ENCODE measurements at places on chromosomes 16 and 17.

- no peak for DNase-seq
Measured at GRCh38 chr16:12016291-12016947, 39.9 kb downstream of the SNX29 start.

DNA sequence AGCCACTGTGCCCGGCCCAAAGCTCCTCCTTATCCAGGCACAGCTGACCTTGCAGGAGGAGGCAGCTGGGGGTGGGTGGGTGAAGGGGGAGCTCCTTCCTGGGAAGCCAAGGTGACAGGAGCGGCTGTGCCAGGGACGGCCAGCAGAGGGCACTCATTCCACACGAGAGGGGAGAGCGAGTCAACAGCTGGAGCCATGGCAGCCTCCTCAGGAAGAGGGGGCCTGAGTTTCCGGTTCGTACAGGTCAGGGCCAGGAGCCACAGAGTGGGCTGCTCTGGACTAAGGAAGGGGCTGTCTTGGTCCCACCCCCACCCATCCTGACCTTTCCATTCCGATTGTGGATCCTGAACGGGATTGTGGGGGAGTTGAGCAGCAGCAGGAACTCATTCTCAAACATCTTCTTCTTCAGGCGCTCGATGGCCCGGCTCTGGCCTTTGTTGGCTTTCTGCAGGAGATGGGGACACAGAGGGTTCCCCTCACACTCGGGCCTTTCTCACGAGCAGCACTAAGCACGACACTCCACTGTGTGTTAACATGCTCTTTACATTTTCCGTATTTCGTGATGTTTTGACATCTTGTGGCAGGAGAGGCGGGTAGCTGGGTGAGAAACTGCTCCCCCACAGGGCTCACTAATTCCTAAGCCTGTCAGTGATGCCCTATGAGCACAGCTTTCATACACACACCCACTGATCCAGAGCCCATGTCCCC is 61.6 kb downstream of the TIMM22 start:
- DNase-seq, result no peak

- no peak for DNase-seq
Measured at GRCh38 chr16:58507963-58508670, 7.2 kb upstream of the SETD6 start.

- no peak for DNase-seq
Measured at GRCh38 chr16:85436636-85437165, 176.4 kb upstream of the GSE1 start.

GRCh38 chr16:87216841-87217275 is 100.3 kb downstream of the C16orf95 start:
- DNase-seq, result no peak

- no peak for DNase-seq
Measured at GRCh38 chr17:78724999-78725398, 57.1 kb downstream of the CYTH1 start.

DNA sequence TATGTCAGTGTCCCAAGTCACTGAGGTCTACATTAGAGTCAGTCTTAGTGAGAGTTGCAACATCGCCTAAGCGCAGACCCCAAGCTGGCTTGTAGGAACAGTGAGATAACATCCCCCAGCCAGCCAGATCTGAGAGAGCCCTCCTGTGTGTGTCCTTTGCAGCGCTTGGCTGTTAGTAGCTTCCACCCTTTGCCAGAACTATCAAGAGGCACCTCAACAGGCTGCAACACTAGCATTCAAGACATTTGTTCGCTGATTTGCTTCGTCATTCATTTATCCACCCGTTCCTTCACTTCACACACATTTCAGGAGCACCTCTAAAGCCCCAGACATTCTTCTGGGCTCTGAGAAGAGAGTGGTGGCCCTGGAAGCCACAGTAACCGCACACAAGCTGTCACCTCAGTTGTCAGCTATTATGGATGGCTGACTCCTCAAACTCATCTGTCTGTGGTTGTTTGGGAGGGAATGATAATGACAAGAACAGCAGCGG is 289.6 kb downstream of the WWOX start:
- DNase-seq, result no peak

GRCh38 chr17:48719642-48720265 is 2.6 kb downstream of the PRAC1 start:
- no peak for DNase-seq

- DNase-seq, result no peak
Measured at GRCh38 chr17:68834328-68834836, 120.8 kb downstream of the ABCA8 start.

DNA sequence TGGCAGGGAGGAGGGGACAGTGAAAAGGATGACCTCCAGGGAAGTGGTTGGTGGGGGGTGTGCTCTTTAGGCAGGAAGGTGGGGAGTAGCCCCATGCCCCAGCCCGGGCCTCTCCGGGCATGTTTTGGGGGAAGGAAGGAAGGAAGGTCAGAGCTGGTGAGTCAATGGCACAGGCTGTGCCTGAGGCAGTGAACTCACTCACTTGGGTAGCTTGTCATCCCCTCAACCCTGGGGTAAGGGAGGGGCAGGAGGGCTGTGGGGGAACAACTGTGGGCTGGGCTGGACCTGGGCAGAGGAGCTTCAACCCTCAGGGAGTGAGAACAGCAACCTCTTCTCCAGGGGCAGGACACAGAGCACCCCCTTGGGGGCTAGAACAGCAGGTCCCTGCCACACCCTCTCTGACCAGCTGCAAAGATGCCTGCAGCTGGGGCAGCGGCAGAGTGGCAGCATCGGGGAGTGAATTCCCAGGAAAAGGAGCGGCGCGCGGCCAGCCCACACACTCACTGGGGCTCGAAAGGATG is 6.3 kb downstream of the CSF3 start:
- no peak for DNase-seq

DNA sequence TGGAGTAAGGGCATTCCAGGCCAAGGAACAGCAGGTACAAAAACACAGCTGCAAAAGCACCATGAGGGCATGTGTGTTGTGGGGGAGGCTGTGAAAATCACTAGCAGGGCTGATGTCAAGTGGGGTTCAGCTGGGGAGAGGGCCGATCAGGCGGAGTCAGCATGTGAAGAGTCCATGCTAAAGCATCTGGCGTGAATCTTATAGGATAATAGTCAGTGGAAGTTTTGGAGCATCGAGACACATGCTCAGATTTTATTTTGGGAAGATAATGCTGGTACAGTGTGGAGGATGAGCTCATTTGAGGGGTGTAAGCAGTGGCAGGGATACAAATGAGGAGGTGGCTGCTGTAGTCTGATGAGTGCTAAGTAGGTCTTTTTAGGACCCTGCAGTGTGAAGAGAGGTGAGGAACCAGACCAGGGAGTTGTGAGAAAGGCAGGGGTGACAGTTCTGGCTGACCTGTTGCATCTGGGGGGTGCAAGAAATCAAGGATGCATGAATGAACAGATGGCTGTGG is 30.3 kb downstream of the MMD start:
- no peak for DNase-seq

DNA sequence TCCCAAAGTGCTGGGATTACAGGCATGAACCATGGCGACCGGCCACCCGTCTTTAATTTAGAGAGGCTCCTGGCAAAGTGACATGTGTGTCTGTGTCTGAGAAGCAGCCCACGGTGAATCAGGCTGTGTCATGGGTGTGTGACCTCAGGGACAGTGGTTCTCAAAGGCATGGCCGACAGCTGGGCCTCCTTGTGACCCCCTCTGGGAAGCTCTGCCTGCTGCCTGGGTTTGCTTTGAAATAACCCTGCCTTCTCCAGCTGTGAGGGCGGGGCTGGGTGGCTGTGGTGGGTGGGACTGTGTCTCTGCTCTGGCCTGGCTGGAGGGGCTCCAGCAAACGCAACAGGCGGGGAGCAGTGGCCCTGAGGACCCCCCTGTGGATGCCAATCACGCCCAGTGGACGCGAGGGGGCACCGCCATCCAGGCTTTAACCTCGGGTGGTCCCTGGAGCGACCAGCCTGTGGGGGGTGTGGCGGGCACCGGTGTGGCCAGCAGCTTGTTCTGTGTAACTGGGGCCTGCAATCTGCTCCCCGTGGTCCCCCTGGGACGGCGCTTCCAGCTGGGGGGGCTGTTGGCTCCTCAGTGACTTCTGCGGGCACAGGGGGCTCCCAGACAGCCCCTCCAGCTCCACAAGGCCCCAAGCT is 8.8 kb upstream of the APRT start:
- no peak for DNase-seq

GRCh38 chr16:83810901-83811300 is 3.1 kb downstream of the HSBP1 start:
- DNase-seq, result no peak

GRCh38 chr17:65022751-65023700 is 33.5 kb downstream of the GNA13 start:
- no peak for DNase-seq

DNA sequence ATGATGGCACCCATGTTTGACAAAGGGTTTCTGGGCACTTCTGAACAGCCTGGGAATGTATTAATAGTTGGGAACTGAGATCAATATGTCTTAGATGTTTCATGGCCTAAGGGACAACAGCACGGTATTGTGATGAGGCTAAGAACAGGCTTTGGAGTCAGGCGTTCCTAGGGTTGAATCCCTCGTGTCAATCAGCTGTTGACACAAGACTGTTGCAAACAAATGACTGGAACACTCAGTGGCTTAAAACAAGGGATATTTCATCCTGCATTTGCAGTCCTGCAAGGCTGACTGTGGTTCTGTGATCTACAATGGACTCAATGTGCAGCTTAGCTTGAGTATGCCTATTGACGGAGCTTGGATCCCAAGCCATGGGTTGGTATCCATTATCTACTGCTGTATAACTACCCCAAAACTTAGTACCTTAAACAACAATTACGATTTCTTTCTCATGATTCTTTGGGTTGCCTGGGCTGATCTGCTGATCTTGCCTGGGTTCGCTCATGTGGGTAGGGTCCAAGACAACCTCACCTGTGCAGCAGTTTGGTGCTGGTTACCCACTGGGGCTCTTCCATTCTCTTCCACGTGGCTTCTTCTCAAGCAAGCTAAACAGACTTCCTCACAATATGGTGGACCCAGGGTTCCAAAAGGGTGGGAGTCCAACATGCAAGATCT is 472.4 kb downstream of the SLC39A11 start:
- DNase-seq, result no peak

Measured in stimulated activated naive B cell treated with anti-CD40 and anti-IgM and Interleukin-4, amounts not matched to agents 10 μg/mL and 1 μg/mL and 100 μg/mL, for 72 hours (primary cell).